Stimulated activated CD8-positive, alpha-beta memory T cell treated with anti-CD3 and anti-CD28 coated beads, Interleukin-12 subunit alpha, Interleukin-12 subunit beta, amount 100 ng/mL, for 4 hours (primary cell): ENCODE measurements at places on chromosomes 1 and 21.

DNA sequence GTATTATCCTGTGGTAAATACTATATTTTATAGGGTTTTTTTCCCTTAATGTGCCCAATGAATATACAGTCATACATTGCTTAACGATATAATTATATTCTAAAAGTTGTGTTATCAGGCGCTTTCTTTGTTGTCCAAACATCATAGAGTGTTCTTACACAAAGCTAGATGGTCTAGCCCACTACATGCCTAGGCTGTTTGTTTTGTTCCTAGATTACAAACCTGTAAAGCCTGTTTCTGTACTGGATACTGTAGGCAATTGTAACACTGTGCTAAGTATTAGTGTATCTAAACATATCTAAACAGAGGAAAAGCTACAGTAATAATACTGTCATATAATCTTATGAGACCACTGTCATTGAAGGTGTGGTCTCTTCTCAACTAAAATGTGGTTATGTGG, 242.6 kb upstream of the C1orf105 start:
- DNase-seq: no peak

- DNase-seq: no peak
These were observed 47.9 kb downstream of the SLC66A1 start for GRCh38 chr1:19360016-19360415.

DNA sequence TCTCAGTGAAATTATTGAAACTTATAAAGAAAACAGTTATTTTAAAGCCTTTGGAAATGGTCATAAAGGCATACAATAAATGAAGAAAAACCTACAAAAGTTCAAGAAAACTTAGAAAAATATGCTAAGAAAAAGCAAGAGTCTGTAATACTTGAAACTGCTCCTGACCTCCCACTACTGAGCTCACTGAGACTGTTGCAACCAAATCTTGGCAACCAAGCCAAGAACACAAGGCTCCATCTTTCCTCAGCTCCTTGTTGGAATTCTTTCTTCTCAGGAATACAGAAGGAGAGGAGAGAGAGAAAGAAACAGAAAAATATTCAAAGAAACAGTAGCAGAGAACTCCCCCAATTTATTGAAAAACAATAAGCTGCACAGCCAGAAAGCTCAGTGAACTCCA, 160.5 kb downstream of the RASAL2 start:
- no peak for DNase-seq

DNA sequence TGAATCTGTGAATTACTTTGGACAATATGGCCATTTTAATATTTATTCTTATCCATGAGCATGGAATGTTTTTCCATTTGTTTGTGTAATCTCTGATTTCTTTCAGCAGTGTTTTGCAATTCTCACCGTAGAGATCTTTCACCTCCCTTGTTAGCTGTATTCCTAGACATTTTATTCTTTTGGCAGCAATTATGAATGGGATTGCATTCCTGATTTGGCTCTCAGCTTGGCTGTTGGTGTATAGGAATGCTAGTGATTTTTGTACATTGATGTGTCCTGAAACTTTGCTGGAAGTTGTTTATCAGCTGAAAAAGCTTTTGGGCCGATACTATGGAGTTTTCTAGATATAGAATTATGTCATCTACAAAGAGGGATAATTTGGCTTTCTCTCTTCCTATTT, 44.2 kb upstream of the NEGR1 start:
- no peak for DNase-seq

DNA sequence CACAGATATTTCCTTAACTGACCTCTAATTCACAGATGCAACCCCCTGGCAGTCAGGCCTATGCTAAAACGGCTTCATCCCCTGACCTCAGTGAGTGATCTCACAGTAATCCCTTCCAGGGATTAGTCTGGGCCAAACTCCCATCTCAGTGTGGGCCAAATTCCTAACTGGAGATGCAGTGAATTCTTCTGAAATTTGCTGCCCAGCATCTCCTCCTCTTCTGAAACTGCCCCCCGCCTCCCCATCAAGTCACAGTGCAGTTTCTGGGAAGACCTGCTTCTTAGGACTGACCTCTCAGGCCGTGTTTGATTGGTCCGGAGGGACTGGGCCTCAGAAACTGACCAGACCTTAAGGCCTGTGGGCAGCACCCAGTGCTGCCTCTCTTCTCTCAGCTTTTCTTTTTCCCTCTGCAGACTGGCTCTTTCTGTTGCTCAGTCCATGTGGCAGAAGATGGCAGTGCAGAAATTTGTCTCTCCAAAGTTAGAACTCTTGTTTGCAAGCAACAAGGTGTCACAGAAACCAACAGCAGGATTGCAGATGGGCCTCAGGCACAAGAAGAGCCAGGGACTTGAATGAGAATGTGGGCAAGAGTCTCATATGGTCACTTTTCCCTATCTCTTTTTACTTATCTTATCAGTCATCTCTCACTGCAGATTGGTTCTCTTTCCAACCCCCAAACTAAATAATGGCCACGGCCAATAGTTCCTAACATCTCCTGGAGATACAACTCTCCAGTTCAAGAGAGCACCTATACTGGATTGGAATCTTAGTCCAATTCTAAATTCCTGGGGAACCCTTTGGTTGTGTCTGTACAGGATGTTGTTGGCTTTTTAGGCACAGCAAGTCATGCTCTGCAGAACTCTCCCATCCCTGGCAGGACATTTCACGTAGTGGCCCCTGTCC, 95.5 kb upstream of the RALGPS2 start:
- DNase-seq: no peak

DNA sequence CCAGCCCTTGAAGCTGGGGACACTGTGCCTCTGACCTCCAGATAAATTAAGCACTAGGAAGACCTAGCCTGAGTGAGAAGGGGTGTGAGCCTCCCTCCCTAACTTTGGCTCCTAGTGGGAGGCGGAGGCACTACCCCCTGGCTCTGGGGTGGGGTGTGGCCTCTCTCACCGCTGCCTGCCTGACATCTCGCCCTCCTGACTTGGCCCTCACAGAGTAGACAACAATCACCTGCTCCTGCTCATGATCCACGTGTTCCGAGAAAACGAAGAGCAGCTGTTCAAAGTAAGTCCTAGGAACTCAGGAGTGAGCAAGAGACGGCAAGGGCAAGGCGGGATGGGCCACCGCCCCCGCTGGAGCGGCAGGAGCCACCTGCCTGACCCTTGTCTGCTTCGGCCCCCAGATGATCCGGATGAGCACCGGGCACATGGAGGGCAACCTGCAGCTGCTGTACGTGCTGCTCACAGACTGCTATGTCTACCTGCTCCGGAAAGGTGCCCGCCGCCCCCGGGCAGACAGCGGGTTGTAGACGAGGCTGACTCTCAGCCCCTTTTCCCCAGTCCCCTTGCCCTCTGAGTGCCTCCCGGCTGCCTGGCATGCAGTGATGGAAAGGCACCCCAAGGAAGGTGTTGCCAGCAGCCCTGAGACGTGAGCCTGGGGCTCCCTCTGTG, 8.1 kb upstream of the SLC25A34 start:
- no peak for DNase-seq

DNA sequence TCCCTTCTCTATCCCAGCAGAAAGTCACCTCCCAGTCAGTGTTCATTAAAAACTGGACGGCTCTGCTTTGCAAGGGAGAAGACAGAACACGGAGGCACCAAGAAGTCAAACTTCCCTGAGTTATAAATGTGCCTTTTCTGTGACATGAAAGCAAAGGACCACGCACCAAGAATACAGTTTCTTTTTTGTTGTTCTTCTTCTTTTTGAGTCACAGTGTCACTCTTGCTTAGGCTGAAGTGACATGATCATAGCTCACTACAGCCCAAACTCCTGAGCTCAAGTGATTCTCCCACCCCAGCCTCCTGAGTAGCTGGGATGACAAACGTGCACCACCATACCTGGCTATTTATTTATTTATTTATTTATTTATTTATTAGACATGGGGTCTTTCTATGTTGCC, 22.7 kb downstream of the GLUL start:
- no peak for DNase-seq

GRCh38 chr21:17784604-17785402, 34.4 kb downstream of the C21orf91 start:
- DNase-seq: no peak

- DNase-seq: no peak
These were observed at the start of gene RAB7B for GRCh38 chr1:206002871-206003801. Gene RAB7B, minus strand, starts transcription at chr1:206003395. Its CDS starts 9,260 bp downstream, at chr1:205994135.

GRCh38 chr1:228198977-228199590, 8.8 kb upstream of the OBSCN start:
- DNase-seq: no peak

- no peak for DNase-seq
These were observed 50.9 kb downstream of the TARBP1 start for GRCh38 chr1:234427950-234428646.

DNA sequence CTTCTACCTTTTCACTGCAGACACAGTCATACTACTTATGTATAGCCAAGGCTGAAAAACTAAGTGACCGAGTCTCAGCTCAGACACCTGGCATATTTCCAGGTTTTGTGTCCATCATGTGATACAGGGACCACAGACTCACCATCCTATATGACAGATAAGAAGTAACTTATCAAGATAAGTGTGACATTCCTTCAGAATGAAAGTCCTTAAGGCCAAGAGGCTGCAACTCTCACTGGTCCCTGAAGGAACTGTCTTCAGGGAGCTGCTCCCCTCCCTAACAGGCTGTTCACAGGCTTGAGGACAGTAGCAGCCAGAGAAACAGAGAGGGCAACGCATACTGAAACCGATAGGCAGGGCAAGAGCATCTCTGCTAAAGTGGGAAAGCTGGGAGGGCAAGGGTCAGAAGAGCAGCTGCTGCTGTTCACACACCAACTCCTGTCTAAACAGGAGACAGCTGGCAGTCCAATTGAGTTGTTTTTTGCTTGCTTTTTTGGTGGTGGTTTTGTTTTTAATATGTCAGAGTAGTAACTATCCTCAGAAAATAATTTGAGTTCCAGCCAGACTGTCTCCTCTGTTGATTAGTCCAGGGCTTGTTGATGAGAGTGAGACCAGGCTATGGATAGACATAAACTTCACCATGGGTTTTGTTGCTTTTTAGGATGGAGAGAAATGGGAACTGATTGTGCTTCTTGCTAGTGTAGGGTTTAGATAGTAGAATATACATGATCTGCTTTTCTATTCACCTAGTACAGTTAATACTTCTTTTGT, 67.7 kb downstream of the MACF1 start:
- DNase-seq: no peak

DNA sequence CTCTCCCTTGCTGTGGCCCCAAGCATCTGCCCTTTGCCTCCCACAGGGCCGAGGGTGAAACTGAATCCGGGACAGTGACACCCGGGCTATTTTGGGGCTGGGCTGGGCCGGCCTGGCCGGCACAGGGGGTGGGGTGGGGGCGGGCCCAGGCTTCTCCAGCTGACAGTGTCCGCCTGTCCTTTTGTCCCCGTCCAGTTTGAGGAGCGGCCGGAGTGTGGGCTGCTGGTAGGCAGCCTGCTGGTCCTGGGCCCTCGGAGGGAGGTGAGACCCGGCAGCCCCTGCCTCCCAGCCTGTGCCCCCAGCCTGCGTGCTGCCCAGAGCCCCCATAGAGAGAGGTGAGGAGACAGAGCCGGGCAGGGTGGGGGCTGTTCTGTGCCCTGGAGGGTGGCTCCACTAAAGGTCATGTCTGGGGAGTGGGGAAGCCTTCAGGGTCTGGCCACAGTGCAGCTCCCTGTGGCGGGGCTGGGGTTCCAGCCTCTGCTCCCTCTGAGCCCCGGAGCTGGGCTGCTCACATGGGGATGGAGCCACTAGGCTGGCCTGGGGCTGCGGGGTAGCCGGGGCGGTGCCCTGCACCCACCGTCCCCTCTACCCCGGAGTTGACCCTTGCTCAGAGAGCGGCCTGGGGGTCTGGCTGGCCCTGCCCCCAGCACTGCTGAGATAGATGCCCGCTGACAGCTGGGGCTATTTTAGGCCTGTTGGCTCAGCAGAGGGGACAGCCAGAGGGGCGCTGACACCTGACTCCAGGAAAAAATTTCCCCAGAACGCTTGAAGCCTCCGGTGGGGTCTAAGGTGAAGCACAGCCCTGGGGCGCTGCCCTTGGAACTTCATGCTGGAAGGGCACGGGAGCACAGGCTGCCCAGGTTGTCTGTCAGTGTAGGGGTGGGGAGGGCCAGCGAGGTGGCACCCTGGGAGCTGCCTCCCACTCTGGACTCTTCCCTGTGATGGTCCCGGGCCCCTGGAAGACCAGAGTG, at the start of gene OBSCN:
Gene OBSCN, plus strand, starts transcription at position 194 of the 971 bp plus-strand sequence. CDS start 3,740 bp downstream, outside the sequence.
- DNase-seq: no peak

DNA sequence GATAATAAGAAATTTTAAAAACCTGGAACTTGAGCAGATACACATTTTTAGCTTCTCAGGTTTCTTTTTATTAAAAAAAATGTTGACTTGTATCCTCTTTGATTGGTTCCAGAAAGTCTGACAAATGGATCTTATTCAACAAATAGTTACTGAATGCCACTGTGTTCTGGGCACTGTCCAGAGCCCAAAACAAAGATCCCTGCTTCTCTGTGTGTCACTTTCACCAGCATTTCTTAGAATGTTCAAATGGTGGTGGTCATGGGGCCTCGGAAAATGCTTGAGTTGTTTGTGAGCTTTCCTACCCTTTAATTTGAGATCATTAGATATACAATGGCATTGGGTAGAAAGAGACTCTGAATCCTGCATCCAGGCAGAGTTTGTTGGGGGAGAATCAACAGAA, 19.9 kb downstream of the ACTN2 start:
- DNase-seq: no peak

DNA sequence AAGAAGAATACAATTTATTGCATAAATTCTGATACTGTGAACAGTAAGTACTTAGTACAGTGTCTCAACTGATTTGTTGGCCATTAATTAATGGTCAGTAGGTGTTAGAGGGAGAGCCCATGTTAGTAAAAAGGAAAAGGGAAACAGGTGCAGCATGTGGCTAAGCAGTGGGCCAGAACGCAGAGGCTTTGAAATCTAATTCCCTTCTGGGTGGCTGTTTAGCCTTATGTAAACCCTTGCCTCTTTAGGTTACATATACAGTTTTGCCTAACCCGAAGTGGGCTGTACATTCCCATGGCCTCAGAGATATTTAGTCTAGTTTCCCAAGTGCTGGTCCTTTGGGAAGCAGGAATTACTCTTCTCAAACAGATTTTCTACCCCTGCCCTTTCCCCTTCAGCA, 43.5 kb upstream of the BCL9 start:
- no peak for DNase-seq

DNA sequence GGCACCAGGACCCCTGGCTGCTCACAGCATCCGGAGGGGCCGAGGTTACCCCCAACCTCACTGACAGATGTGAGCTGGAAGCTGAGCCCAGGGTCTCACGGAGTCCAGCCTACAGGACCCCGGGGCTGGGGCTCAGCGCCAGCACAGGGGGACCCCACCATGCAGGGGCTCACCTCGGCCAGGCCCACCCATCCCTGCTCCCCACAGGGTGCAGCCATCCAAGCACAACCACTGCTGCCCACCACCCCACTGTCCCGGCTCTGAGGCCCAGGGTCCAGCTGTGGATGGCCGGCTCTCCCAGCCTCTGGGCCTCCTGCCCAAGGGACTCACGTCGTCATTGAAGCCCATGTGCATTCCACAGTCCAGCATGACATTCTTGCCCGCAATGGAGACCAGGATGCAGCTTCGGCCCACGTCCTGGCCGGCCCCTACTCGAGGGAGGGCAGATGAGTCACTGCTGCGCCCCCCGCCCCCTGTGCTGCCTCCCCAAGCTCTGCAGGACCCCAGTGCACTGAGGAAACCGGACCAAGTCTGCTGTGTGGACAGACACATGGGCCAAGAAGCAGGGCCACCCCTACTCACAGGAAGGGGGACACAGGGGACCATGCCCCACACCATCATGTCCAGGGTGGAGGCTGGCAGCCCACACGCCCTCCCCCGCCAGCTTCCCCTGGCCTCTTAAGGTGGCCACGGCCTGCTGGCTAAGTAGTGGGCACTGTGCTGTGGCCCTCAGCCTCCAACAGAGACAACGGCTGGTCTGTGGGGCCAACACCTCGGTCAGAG, 3.6 kb downstream of the INTS11 start:
- DNase-seq: no peak
